Left renal pelvis (tissue), 4 donors: ENCODE measurements at places on chromosomes 12 and 14.

DNA sequence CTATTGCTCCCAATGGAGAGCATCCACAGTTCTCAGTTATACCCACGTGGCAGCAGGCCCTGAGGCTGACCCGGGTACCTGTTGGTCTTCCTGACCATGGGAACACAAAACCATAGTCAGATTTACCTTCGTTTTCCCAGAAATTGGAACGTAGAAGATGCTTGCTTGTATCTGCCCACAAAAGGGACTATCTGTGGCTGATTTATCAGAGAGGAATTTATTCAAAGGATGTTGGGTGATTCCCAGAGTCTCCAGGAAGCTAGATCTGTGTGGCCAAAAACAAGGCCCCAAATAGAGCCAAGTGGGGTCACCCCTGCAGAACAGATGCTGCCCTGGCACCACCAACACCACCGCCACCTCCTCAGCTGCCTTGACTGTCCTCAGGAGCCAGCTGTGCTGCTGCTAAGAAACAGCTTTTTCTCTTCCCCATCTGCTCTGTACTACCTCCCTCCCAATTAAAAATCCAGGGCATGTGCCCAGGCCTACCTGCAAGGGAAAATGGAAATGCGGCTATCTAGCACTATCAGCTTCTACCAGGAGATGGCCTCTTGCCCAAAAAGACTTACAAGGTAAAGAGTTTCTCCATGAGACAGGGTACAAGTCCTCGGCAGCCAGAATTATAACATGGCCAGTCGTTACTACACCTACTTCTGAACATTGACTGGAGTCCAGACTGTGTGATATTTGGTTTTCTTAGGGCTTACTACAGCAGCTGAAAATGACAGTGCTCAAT, 128.6 kb upstream of the PLEKHG7 start:
- DNase-seq: no peak

DNA sequence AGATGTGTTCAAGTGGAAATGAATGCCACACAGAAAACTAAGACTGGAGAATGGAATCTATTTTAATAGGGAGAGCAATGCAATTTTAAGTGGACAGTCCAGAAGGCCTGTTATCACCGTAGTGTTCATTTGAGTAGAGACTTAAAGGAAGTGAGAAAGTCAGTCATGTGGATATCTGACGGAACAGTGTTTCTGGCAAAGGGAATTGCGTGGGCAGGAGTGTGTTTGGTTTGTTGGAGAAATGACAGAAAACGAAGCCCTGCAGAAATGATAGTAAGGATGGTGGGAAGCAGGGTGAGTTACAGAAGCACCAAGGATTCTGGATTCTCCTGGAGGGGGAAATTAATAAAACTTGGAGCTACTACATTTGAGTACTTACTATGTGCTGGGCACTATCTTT, 776.6 kb downstream of the MED13L start:
- DNase-seq: no peak

DNA sequence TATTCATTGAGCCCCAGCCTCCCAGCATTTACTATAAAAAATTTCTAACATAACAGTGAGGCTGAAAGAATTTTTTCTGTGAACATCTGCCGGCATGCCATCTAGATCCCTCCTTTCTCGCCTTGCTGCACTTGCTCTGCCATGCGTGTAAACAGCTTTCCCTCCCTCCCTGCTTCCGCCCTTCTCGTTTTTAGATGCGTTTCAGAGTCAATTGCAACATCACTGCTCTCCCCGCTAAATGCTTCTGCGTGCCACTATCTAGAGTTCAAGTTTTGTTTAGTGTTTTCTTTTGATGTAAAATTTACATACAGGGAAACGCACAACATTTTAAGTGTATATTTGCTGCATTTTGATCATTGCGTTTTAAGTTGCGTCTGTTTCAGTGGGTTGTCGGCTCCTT, 83.6 kb downstream of the CCDC92 start:
- DNase-seq: no peak

DNA sequence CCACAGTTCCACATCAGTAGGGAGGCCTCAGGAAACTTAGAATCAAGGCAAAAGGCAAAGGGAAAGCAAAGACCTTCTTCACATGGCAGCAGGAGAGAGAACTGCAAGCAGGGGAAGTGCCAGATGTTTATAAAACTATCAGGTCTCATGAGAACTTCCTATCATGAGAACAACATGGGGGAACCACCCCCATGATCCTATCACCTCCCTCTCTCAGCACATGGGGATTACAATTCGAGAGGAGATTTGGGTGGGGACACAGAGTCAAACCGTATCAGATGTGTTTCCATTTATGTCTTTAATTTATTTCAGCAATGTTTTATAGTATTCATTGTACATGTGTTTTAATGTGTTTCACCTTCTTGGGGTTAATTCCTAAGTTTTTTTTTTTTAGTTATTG, 25.8 kb downstream of the METAP2 start:
- no peak for DNase-seq

GRCh38 chr14:70663707-70664179, 22.0 kb downstream of the TTC9 start:
- no peak for DNase-seq

DNA sequence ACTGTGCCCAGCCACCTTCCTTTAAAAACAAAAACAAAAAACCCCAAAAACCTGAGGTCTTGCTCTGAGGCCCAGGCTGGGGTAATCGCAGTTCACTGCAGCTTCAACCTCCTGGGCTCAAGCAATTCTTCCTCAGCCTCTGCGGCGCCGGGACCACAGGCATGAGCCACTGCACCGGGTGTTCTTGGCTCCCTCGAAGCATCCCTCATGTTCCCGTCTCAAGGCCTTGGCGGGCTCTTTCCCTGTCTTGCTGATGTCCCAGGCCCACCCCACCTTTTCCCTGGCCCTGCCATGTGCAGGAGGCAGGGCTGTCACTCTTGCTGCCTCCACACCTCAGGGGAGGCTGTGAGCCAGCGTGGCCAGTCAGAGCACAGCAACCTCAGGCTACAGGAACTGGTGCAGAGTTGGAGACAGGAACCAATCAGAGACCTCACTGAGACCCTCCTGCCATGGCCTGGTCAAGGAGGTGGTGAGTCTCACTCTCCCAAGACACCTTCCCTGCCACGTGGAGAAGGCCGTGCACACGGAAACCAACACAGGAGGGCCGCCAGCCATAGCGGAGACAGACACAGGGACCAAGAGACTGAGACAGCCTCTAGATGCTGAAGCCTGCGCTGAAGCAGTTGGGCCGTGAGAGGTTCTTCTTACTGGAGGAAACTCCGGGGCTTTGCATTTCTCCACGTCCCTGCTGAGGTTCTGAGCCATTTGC, 6.0 kb upstream of the AMN start:
- DNase-seq: no peak

DNA sequence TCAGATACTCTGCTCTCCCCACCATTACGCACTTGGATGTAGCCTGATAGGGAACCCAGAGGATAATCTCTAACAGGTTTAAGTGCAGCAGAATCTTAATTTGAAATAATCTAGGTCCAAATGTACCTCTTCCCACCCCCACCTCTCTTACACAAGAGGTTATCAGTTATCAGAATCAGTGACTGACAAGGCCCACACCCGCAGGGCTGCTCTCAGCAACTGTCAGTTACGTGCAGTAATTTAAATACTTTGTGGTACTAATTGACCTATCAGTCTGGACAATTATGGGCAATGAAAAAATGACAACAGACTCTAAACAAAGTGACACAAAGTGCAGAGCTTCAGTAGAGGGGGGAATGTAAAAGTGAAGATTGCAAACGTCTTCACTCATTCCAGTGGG, 74.0 kb downstream of the CLIP1 start:
- no peak for DNase-seq

- no peak for DNase-seq
Measured at GRCh38 chr14:99930420-99931274, 134.6 kb upstream of the EVL start.

- no peak for DNase-seq
Measured at GRCh38 chr14:33052943-33053342, 114.3 kb downstream of the NPAS3 start.

GRCh38 chr14:68279777-68280233, 460.2 kb downstream of the RAD51B start:
- no peak for DNase-seq

GRCh38 chr12:100199347-100200149, 1.1 kb upstream of the ACTR6 start:
- no peak for DNase-seq

GRCh38 chr14:22986508-22987054, 4.2 kb upstream of the AJUBA start:
- DNase-seq: no peak

- DNase-seq: peak; percentile 6
Measured at GRCh38 chr14:78933948-78934524, 763.9 kb downstream of the NRXN3 start.

GRCh38 chr12:7142056-7142644, 12.0 kb downstream of the CLSTN3 start:
- DNase-seq: no peak

GRCh38 chr12:3629057-3629830, 123.7 kb downstream of the CRACR2A start:
- no peak for DNase-seq
